ENCODE measurements at places on chromosomes 1 and 21.

- no peak for DNase-seq
Measured at GRCh38 chr1:229376521-229376920, 33.7 kb upstream of the CCSAP start.

GRCh38 chr1:233638513-233638912 lies 24.6 kb downstream of the KCNK1 start:
- DNase-seq = no peak

- DNase-seq = no peak
Measured at GRCh38 chr1:143718021-143718420, 253.8 kb downstream of the FAM72C start.

GRCh38 chr1:151978922-151979321 lies 14.7 kb downstream of the S100A10 start:
- no peak for DNase-seq

DNA sequence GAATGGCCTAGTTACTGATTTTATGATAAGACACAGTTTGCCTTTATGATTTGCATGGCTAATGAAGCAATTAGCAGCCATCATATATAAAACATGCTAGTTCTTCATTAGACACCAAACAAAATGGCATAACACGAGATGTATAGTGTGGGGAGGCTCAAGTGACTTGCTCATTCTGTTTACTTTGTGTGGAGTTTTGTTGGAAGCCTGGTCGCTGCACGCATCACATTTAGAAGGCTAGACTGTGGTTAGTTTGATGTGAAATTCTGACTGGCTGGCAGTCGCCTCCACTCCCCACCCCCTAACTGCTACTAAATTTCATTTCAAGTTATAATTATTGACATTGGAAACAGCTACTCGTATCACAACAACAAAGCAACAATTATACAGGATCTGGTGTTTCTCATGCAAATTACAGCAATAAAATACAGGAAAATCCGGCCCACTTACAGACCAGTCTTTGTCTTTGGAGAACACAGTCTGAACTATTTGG lies 356.1 kb downstream of the LMO4 start:
- DNase-seq = no peak

GRCh38 chr1:224769452-224770335 lies 153.6 kb downstream of the CNIH3 start:
- no peak for DNase-seq

- DNase-seq = no peak
Measured at GRCh38 chr1:219472596-219472995, 140.3 kb downstream of the ZC3H11B start.

DNA sequence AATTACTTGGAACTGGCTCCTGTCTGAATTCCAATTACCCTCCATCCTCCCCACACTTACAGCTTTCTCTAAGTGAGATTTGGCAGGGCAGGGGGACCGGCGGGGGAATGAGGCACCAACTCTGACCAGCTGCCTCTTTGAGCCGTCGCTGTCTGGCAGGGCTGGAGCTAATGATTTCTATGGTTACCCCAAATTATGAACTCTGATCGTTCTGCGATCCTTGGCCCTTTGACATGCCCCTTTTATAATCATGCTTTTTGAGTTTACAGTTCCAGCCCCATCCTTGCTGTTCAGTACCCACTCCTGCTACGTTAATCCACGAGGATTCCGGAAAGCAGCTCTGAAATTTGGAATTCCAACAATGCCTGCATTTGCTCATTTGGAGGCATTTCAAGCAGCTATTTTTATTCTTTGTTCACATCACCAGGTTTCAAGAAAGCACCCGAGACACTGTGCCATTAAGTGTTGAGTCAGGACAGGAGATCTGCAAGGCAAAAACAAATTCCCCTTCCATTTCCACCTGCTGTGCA lies 54.6 kb upstream of the LBR start:
- peak; percentile 33 for DNase-seq

GRCh38 chr21:44574457-44575306 lies 1.2 kb downstream of the KRTAP10-4 start:
- no peak for DNase-seq

- no peak for DNase-seq
Measured at GRCh38 chr1:228900099-228900885, 165.0 kb downstream of the RHOU start.

DNA sequence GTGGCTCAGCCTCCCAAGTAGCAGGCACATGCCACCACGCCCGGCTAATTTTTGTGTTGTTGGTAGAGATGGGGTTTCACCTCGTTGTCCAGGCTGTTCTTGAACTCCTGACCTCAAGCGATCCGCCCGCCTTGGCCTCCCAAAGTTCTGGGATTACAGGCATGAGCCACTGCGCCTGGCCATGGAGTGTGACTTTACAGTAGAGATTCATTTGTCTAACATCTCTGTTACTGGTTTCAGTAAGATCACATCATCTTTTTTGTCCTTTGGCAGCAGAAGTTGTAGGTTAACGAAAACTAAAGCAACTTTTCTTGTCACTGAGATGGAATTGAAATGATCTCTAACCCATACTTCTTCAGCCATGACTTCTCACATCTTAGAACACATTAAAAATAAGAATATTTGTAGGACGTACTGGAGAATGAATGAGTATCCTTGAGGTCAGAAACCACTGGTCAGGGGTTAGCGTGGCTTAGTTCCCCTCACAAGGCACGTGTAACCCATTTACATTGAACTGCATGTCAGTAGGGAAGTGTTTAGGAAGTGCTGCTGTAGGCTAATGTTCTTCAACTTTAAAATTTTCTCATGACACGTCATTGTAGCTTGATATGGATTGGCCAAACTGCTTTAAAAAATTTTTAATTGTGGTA lies 75.9 kb downstream of the CAMTA1 start:
- DNase-seq = no peak

GRCh38 chr1:46525253-46525983 lies 26.0 kb downstream of the KNCN start:
- DNase-seq = peak; percentile 15

- DNase-seq = no peak
Measured at GRCh38 chr1:55718758-55719671, 503.9 kb upstream of the USP24 start.

DNA sequence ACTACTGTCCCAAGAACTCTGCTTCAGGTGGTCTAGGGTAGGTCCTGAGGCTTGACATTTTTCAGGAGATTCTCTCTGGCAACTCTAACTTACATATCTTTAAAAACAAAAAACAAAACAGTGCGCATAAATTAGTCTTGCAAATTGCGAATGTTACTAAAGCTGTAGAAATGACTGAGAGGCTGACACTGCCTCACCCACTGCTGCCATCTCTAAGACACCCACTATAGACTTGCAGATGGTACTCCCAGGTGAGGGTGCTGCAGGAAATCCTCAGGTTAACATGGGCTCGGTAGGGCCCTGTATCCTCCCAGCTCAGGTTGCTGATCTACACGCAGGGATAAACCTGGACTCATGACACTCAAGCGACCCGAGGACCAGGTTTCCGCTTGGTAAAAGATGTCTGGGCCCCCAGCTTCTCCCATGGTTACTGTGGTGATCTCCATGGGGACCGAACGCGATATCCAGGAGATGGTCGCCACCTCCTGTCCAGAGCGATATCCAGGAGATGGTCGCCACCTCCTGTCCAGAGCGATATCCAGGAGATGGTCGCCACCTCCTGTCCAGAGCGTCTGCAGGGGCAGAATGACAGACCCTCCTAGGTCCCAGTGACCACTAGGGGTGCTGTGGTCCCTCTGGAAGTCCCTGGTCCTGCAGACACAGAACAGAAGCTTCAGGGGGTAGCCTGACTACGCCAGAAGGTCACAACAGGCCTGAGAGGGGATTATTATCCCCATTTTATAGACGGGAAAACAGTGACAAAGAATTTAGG lies 16.2 kb upstream of the LY9 start:
- no peak for DNase-seq

GRCh38 chr1:205604059-205604458 lies 27.8 kb downstream of the ELK4 start:
- DNase-seq = no peak

DNA sequence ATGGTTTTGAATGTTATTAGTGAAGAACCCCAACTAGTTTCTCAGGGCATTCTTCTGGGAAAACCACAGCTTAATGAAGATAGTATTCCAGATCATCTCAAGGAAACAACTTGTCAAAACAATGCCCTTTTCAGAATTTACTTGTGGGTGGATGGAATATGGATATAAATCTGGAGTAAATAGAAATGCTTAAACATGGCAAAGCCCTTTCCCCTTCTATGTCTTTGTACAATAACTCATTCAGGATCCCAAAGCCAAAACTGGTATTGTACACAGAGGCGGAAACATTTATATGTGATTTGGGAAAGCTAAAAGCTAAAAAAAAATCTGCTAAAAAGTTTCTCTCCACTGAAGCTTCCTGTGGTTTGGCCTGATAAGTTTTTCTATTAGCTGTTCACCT lies 55.5 kb upstream of the RGS5 start:
- DNase-seq = no peak

GRCh38 chr21:15826147-15826780 lies 96.5 kb downstream of the USP25 start:
- DNase-seq = no peak

GRCh38 chr1:208265525-208265924 lies 21.3 kb upstream of the PLXNA2 start:
- DNase-seq = no peak
